ENCODE measurements at places on chromosomes 6 and 20.

DNA sequence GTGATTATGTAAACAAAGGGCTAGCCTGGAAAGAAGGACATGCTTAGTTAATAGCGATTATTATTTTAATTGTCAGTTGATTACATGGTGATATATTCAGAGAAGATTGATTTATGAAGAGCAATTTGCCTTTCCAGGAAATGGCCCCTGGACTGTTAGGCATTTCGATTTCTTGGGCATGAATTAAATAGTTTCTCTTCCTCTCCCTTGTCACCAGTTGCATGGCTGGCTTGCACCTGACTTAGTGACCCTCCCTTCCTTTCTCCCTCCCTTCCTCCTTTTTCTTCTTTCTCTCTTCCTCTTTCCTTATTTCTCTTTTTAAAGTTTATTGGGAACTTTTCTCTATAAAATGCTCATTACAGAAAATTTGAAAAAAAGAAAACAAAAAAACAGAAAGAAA lies 235.4 kb downstream of the CDC5L start:
- no peak for DNase-seq

GRCh38 chr6:15350386-15351083 lies 104.7 kb downstream of the JARID2 start:
- no peak for DNase-seq

GRCh38 chr6:144372611-144373594 lies 87.8 kb downstream of the UTRN start:
- DNase-seq = no peak

- DNase-seq = no peak
Observed at GRCh38 chr6:87618531-87618930, 28.6 kb downstream of the ORC3 start.

DNA sequence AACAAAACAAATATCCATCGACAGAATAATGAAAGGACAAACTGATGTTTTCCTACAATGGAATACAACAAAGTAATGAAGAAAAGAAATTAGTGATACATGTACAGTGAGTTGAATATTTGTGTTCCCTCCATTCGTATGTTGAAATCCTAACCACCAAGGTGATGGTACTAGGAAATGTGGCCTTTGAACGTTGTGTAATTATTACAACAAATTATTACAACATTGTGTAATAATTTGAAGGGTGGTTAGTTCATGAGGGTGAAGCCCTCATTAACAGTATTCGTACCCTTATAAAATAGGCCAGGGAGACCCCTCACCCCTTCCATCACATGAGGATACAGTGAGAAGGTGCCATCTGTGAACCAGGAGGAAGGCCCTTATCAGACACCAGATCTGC lies 339.4 kb downstream of the BMP2 start:
- no peak for DNase-seq

DNA sequence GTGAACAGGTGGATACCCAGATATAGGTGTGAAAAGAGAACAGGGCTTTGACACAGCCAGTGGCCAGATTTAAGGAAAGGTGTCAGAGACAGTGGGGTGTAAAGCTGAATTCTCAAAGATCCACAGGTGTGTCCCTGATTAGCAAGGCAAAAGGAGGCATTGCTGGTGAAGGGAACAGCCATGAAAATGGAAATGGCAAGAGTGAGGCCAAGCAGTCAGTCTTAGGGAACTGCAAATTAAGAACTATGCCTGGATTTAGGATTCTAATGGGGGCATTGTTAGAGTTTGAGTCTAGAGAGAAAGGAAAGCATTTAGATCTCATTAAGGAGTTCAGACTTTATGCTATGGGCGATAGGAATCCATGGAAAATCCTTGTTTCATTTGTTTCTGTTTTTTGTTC lies 789.2 kb downstream of the MAFB start:
- no peak for DNase-seq

DNA sequence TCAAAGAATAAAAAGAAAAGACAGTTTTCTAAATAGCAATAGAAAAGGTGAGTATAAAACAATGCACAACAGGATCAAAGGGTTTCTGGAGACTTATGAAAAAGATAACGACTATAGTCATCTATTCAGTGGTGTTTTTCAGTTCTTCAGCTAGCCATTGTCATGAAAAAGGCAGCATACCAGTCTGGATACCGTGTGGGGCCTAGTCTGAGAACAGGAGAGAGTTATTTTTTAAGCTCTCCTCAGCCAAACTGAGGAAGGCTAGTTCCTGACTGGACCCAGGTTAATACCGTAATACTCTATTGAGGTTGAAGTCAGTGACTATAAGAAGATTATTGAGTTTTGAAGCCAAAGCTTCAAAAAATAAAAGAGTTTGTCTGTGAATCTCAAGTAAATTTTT lies 49.5 kb downstream of the PLN start:
- DNase-seq = no peak

DNA sequence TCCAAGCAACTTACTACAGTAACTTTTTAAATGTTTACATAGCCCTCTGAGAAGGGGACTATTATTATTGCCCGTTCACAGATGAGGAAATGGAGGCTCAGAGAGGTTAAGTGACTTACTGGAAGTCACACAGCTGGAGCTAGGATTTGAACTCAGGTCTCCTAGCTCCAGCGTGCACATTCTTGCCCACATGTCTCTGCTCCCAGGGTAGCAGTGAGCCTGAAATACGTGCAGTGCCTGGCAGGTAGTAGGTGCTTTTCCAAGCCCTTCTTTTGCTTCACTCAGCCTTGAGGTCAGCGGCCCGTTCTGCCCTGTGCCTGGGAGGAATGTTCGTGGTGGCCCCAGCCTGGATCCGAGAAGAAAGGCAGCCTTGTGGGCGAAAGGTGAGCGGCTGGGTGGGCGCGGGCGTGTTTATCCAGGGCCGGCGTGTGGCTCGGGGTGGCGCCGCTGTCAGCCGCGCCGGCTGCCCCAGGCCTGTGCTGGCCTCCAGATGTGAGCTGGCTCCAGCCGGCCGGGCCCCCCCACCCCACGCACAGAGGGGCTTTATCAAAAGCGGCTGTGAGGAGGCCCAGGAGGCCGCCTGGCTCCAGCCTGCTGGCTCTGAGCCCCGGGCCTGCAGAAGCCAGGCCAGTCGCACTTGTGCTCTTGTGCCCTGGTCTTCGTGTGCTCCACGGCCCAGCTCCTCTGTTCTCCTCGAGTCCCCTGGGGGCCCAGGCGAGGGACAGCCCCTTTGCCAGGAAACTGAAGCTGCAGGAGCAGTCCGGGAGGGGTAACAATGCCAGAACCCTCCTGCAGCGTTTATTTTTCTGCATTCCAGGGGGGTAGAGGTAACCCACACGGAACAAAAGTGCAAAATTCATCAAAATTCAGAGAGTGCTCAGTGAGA lies 58.1 kb downstream of the UBE2V1 start:
- no peak for DNase-seq

DNA sequence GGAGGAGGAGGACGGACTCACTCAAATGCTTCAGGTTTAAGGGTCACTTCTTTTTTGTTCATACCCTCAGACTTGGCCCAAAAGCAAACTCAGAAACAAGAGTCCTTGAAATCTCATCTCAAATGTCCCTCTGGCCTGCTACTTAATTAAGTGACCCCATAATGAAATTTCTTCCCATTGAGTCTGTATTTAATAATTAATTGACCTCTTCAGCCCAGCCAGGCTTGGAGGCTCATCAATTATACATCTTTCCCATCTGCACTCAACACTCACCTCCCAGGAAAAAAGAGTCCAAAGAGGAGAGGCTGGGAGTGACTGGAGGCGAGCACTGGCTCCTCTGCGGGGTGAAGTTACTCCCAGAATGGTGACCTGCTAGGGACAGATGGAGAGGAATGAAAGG lies 90.5 kb upstream of the EYA2 start:
- DNase-seq = no peak

DNA sequence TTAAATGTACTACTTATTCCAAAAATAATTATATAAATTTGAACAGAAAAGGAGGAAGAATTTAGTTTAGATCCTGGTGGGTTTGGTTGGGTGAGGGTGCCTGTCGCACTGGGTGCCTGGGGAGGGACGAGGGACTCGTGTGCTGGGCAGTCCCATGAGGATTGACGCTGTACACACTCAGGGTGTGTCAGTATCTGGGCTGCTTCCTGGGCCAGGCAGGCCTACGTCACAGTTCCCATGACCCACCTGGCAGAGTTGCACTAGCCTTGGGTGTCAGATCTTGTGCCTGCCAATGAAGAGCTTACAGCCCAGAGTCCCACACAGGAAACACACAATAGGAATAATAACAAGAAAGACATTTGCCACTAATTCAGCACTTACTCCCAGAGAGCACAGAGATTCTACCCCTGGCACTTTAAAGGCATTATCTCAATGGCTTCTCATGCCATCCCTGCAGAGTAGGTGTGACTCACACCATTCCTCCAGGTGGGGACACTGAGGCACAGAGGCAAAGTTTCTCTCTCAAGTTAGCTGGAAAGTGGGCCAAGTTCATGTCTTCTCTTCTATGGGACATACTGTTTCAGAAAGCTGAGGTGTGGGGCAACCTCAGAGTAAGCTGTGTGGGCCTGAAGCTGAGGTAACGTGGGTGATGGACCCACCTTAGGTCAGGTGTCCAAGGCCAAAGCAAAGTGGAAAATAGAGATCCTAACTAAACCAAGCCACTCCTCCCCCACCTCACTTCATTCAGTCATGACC lies 1.3 kb upstream of the SDCBP2 start:
- DNase-seq = no peak

GRCh38 chr6:73121421-73121993 lies 103.8 kb downstream of the KHDC1L start:
- no peak for DNase-seq

DNA sequence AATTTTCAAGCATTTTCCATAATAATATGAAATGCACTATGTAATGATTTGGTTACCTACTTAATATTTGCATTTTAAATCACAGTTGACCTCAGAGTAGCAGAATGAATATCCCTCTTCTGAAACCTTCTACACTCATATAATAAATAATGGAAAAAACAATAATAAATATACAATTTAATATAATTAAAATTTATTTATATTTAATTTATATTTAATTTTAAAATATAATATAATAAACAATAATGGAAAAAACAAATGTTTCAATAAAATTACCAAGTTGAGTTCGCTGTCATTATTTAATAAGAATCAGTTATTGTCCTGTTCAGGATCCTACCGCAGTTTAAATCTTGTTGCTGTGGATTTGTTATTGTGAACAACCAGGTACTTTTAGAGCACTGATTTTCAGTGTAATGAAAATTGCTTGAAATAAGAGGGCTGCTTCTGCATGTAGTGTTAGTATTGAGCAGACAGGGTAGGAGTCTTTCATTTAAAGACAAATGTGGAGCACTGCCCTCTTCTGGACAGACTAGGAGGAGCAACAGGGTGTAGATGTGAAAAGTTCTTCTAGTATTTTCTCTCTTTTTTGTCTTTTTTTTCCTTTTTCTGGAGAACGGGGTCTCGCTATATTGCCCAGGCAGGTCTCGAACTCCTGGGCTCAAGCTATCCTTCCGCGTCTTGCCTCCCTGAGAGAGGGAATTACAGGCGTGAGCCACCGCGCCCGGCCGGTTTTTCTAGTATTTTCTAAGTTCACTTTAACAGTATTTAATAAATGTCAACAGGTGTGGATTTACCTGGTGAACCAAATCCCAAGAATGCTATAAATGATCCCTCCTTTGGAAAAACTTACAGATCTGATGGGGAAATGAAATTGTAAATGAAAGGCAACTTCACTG lies 13.6 kb downstream of the TRAPPC3L start:
- DNase-seq = peak; percentile 23

GRCh38 chr6:15674690-15675386 lies 12.0 kb upstream of the DTNBP1 start:
- no peak for DNase-seq

GRCh38 chr6:111843347-111844147 lies 29.7 kb downstream of the FYN start:
- peak; percentile 40 for DNase-seq

- DNase-seq = no peak
Observed at GRCh38 chr6:53647462-53648094, 18.0 kb downstream of the KLHL31 start.

DNA sequence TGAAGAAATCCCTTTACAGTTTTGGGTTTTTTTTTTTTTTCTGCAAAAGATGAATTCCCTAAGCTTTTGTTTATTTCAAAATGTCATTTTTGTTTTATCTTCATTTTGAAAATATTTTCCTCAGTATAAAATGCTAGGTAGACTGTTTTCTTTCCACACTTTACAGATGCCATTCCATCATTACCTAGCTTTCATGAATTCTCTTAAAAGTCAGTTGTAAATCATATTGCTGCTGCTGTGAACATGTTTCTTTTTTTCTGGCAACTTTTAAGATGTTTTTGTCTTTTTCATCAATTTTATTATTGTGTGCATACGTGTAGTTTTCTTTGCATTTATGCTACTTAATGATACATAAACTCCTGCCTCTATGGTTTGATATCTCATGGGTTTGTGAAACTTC lies 168.3 kb downstream of the FAXC start:
- no peak for DNase-seq

- DNase-seq = no peak
Observed at GRCh38 chr6:134309983-134310605, 7.8 kb downstream of the SGK1 start.

GRCh38 chr6:111280445-111280955 lies 193.2 kb downstream of the SLC16A10 start:
- no peak for DNase-seq

DNA sequence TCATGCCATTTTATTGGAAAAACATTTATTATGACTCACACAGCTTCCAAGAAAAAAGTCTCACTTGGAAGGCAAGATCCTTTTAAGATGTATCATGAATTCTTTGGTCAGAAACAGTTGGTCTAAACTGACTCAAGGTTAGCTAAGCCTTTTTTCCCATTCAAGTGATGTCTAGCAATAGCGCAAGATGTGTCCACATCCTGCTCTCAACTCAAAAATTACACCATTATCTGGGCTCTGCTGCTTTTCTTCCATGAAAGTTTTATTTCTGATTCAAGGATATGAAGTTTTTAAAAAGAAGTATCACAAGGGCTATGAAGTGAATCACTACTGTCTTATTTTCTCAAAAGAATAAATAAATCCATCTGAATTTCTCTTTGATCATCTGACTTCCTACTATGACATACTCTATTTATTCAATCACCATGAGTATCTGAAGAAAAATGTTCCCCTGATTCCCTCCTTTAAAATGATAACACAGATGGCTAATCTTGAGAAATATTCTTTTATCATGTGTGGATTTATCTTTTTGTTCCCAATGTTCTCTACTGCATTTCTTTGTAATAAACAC lies 139.2 kb downstream of the AHI1 start:
- DNase-seq = no peak

DNA sequence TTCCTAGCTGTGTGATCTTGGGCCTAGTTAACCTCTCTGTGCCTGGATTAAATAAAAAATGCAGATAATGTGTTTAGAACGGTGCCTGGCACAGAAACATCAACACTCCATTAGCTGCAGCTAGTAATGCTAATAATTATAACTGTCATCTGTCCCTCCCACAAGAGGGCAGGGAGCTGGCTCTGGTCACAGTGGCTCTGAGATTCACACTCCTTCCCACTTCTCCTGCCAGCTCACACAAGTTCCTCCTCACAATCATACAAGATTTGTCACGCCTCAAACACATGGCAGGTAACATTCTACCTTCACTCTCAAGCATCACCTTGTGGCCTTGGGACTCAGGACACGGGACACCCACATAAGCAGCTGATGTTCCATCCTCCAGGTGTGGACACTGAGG lies 2.4 kb downstream of the ADA start:
- no peak for DNase-seq

GRCh38 chr6:164947164-164947563 lies 362.2 kb downstream of the C6orf118 start:
- no peak for DNase-seq

GRCh38 chr20:1323830-1324597 lies 4.9 kb downstream of the SDCBP2 start:
- DNase-seq = no peak

All from activated CD8-positive, alpha-beta memory T cell treated with anti-CD3 and anti-CD28 coated beads for 1 hour (primary cell).